ENCODE measurements at places on chromosomes 3 and 15. TPM values are rescaled to one million over a fixed set of nuclear protein-coding genes. Genes with fewer than 3 reads are reported as not detected.

The ZBBX gene
- total RNA-seq, result 1.4 TPM

The CPLX3 gene
- total RNA-seq, result 0.09 TPM

The MYH15 gene
- total RNA-seq, result 0.09 TPM

The ALDH1A2 gene
- total RNA-seq, result 1.3 TPM

The SCN5A gene
- total RNA-seq, result 11.8 TPM

The ACKR4 gene
- total RNA-seq, result not detected

The CAV3 gene
- not detected for total RNA-seq

The PARP15 gene
- 0.37 TPM for total RNA-seq

The LAMB2 gene
- total RNA-seq, result 118 TPM

The GABRA5 gene
- 18.0 TPM for total RNA-seq

The FBXO40 gene
- total RNA-seq, result 0.04 TPM

The ISL2 gene
- 0.37 TPM for total RNA-seq

The KLHL6 gene
- total RNA-seq, result 0.18 TPM

The SLC22A14 gene
- not detected for total RNA-seq

The RPS27L gene
- total RNA-seq, result 159 TPM

The DLL4 gene
- total RNA-seq, result 0.94 TPM

The CLEC3B gene
- 0.92 TPM for total RNA-seq

The ADGRG7 gene
- not detected for total RNA-seq

The GASK1A gene
- total RNA-seq, result 7.7 TPM

The ILDR1 gene
- total RNA-seq, result 2.3 TPM

The PRTG gene
- total RNA-seq, result 3.6 TPM

The FMN1 gene
- total RNA-seq, result 3.6 TPM

The OCA2 gene
- total RNA-seq, result 0.27 TPM

The RETNLB gene
- not detected for total RNA-seq

The FOXB1 gene
- total RNA-seq, result 10.8 TPM

The CDHR4 gene
- total RNA-seq, result 0.17 TPM

The STRA6 gene
- 20.1 TPM for total RNA-seq

The BSN gene
- 2.8 TPM for total RNA-seq

The CISH gene
- 1.8 TPM for total RNA-seq

The MYLK gene
- 10.8 TPM for total RNA-seq

The LCMT2 gene
- total RNA-seq, result 9.6 TPM

The LINGO1 gene
- total RNA-seq, result 60.5 TPM

The TIMP4 gene
- 4.8 TPM for total RNA-seq

The EBLN2 gene
- total RNA-seq, result 2.3 TPM

The GOLGA8G gene
- not detected for total RNA-seq

The COL6A5 gene
- total RNA-seq, result 0.02 TPM

The SI gene
- total RNA-seq, result not detected

The PCLAF gene
- total RNA-seq, result 27.2 TPM

The LSMEM2 gene
- 0.57 TPM for total RNA-seq

The MASP1 gene
- total RNA-seq, result 3.5 TPM

The GRK7 gene
- total RNA-seq, result not detected

The SV2B gene
- total RNA-seq, result 1.4 TPM

The WDR93 gene
- total RNA-seq, result not detected

The TCAIM gene
- total RNA-seq, result 18.9 TPM

The SNRPN gene
- 879 TPM for total RNA-seq

The ARPP21 gene
- total RNA-seq, result not detected

The BUB1B gene
- 192 TPM for total RNA-seq

The APBA2 gene
- total RNA-seq, result 14.6 TPM

The TERC gene
- 48.5 TPM for total RNA-seq

The CCDC39 gene
- total RNA-seq, result 0.44 TPM

The FAM81A gene
- 2.4 TPM for total RNA-seq

The MESP1 gene
- total RNA-seq, result 0.41 TPM

The SH3BP5 gene
- total RNA-seq, result 5.1 TPM

The BRPF1 gene
- 21.4 TPM for total RNA-seq

The TMEM207 gene
- not detected for total RNA-seq

The RTP1 gene
- total RNA-seq, result 5.6 TPM
